ENCODE measurements at places on chromosomes 6 and 20.

DNA sequence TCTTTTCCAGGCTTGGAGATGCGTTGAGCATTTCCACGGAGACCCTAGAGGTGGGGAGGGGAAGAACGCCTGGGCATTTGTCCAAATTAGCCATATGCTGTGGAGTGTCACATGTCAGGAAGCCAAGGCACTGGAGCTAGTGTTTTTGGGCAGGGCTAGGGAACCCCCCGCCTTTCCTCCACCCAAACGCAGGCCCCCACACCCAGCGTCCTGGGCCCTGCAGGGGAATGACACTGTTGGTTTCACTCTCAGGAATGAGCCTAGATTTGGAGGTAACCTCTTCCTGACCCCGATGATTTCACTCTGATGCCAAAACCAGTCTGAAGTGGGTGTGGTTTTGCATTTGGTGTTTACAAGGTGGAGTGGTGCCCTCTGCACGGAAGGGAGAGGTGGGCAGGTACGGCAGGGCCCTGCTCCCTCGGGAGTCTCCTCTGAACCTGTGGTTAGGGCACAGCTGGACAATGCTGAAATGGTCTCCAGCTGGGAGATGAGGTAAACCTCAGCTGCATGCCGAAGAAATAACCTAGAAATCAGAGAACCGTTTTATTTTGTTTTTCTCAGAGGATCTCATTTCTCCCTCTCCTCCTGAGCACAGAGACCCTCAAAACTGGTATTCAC is 29.5 kb downstream of the MTHFD1L start:
- no peaks in the 10 kb centered on the region for H3K27me3 ChIP-seq
- H3K4me1 ChIP-seq, result peaks cover 18% of the 10 kb centered on the region
- H3K36me3 ChIP-seq, result peaks cover 4% of the 10 kb centered on the region
- peak overlapping the region; percentile 7 for H3K4me3 ChIP-seq
- no peak for DNase-seq
- peak overlapping the region; percentile 19 for H3K27ac ChIP-seq

DNA sequence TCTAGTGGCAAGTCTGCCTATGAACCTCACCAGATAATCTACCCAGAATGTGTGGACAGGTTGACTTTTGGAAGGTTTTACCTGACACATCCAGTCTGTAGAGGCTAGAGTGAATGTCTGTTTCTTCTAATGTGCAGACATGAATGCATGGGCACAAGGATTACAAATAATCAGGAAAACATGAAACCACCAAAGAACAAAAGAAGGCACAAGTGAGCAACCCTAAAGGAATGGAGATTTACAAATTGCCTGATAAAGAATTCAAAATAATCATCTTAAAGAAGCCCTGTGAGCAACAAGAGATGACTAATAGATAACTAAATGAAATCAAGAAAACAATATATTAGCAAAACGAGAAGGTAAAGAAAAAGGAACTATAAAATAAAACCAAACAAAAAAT is 876.1 kb upstream of the ADGRB3 start:
- no peaks in the 10 kb centered on the region for H3K27me3 ChIP-seq
- no peak overlapping the region for H3K27ac ChIP-seq
- no peaks in the 10 kb centered on the region for H3K4me1 ChIP-seq
- H3K36me3 ChIP-seq, result no peaks in the 10 kb centered on the region

DNA sequence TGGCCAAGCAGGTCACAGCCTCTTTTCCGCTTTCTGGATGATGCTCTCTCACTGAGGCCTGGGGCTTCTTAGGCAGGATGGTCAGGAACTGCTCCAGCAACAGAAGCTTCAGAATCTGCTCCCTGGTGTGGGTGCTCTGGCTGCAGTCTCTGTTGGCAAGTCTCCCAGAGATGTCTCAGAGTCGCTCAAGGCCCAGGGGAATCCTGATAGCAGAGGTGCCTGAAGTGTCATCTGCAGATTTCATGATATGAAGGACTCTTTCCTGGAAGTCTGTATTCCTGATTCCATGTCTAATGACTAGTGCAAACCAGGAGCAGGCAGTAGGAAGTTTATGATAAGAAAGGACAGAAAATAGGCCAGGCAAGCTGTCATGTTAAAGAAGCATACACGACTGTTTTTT is 20.3 kb downstream of the ZSCAN31 start:
- no peaks in the 10 kb centered on the region for H3K36me3 ChIP-seq
- H3K27me3 ChIP-seq, result peaks cover 61% of the 10 kb centered on the region
- H3K27ac ChIP-seq, result no peak overlapping the region

DNA sequence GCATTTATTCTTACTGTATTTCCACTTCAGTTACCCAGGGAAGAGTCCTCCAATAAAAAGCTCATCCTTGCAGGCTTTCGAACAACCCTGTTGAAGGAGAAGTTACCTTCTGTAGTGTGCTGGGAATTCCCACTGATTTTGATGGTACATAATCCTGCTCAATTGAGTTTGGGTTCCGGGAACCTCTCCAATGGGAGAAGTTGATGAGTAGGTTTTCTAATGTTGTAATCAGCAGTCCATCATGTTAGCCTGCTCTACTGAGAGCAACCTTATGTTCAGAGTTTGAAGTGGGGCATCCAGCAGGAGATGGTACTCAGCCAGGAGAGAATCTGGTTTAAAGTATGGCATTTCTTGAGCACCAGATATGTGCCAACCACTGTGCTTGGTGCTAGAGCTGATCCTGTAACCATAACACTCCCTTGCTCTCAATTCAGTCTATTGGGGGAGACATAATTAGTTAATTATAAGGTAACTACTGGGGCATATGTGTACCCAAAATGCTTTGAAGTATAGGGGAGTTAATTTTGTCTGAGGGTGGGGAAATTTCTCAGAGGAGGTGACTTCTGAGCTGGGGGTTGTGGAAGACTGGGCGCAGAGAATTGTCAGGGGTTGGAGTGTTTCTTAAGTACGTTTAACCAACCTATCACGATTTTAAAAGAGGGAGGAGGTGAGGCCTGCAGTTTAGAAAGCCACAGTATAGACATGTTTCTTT is 2.1 kb downstream of the TOP1 start:
- peaks cover 26% of the 10 kb centered on the region for H3K36me3 ChIP-seq
- H3K4me3 ChIP-seq, result peak overlapping the region; percentile 97
- H3K4me1 ChIP-seq, result peaks cover 69% of the 10 kb centered on the region
- no peaks in the 10 kb centered on the region for H3K27me3 ChIP-seq

GRCh38 chr6:68158256-68158655 is 476.8 kb upstream of the ADGRB3 start:
- no peak overlapping the region for H3K27ac ChIP-seq
- H3K27me3 ChIP-seq, result no peaks in the 10 kb centered on the region
- H3K4me1 ChIP-seq, result no peaks in the 10 kb centered on the region
- no peak for DNase-seq
- H3K36me3 ChIP-seq, result peaks cover 2% of the 10 kb centered on the region

DNA sequence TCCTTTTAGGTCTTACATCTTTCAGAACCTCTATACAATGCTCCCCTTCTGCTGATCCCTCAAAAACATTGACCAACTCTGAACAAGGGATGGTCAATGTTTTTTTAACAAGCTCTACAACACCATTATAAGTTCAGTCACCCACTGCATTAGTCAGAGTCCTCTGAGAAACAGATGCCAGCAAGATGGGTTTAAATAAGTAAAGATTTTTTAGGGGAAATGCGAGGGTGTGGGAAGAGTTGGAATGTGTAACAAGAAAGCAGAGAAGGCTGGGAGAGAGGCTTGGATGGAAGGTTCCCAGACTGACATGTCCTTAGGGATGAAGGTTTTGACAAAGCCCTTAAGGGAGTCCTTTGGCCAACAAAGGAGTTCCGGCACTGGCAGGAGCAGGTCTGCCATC is 478.3 kb downstream of the FRK start:
- H3K4me3 ChIP-seq, result no peak overlapping the region
- H3K27me3 ChIP-seq, result no peaks in the 10 kb centered on the region
- no peaks in the 10 kb centered on the region for H3K4me1 ChIP-seq
- DNase-seq, result no peak

DNA sequence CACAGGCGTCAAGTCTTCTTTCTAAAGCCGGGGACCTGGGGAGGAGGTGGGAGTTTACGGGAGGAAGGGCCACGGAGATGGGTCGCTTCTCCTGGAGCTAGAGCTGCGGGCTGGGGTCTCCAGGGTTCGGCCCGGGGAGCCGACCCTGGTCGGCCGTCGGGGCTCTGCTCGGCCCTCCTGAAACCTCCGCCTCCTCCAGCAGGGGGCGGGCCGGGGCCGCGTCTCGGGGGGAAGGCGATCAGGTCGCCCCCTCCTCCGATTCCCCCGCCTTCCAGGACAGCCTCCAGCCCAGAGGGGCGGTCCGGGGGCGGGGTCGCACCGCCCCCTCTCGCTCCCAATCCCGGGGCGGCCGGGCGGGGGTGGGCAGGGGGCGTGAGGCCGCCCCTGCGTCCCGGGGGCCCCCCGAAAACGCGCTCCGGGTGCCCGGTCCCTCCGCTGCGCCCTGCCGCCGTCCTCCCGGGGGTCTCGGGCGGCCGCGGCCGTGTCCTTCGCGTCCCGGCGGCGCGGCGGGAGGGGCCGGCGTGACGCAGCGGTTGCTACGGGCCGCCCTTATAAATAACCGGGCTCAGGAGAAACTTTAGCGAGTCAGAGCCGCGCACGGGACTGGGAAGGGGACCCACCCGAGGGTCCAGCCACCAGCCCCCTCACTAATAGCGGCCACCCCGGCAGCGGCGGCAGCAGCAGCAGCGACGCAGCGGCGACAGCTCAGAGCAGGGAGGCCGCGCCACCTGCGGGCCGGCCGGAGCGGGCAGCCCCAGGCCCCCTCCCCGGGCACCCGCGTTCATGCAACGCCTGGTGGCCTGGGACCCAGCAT is at the start of gene CEBPB:
Gene CEBPB (plus strand): TSS at position 580 of the 814 bp plus-strand sequence. CDS start 204 bp downstream, at position 784.
- H3K27ac ChIP-seq, result peak within 1 kb of the TSS; percentile 99
- DNase-seq, result peak; percentile 60
- H3K4me3 ChIP-seq, result peak within 1 kb of the TSS; percentile 81
- H3K36me3 ChIP-seq, result peaks cover 15% of the 10 kb centered on the region

DNA sequence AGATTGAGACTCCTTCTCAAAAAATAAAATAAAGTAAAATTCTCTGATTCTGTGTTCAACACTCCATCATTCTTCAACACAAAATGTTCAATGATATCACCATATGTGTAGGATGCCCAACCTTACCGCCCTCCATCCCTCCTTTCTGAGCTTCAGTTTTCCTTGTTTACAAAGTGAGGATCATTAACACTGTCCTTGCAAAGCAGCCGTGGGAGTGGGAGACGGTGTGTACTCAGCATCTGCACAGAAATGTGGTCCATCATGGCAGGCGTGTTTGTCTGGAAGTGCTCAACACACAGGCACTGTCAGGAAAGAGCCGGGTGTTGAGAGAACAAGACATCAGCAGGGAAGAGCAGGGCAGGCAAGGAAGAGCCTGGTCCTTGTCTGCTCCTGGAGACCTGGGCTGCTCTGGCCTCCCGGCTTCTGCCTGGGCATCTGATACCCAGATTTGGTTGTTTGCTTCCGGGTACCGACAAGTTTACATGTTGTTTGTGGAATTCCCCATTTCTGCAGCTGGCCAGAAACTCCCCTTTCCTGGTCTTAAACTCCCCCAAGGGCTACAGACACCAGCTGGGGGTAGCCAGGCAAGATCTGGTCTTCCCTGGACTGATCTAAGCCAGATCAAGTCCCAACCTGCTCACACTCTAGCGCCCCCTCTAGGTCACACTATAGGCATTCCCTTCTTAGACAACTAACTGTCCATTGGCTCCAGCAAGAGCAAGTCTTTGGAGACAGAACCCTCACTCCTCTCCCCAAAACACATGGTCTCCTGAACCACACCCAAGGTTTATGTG is 26.7 kb upstream of the TTPAL start:
- H3K27me3 ChIP-seq, result peaks cover 15% of the 10 kb centered on the region
- H3K4me1 ChIP-seq, result no peaks in the 10 kb centered on the region

DNA sequence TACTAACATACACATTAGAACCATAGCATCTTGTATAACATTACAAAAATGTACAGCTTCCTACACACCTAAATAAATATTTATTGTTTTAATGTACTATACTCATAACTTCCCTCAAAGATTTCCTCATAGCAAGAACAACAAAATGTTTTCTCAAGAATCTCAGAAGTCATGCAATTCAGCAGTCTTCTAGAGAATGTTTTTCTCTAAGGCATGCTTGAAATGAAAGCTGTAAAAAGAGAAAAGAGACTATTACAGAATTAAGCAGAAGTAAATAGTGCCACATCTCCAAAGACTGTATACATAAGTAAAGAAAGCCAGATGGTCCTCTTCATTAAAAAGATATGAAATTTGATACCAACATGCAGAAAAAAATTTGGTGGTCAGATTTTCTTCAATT is 672.2 kb downstream of the EPM2A start:
- no peaks in the 10 kb centered on the region for H3K4me1 ChIP-seq
- no peak overlapping the region for H3K4me3 ChIP-seq
- no peaks in the 10 kb centered on the region for H3K36me3 ChIP-seq
- DNase-seq, result no peak
- H3K27me3 ChIP-seq, result peaks cover 29% of the 10 kb centered on the region

All from central memory CD8-positive, alpha-beta T cell (primary cell).